ENCODE measurements at places on chromosomes 2 and 18.

- peak; percentile 96 for DNase-seq
Observed at GRCh38 chr18:80009661-80010550, 21.5 kb upstream of the TXNL4A start.

DNA sequence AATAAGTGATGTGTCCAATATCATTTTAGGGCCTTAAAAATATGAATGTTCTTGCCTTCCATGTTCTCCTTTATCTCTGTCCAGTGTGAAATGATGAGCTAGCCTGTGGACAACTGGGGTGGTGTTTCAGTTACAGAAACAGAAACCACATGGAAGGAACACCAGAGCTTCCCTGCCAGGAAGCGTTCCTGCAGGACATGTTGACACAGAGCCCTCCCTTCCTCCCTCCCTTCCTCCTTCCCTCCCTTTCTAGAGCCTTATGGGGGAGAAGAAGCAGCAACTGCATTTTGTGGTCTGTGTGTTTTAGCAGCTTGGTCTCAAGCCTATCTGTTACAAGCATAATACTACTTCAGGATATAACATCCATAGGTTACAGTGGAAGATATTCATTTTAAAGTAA, 539.7 kb upstream of the NETO1 start:
- peak; percentile 6 for DNase-seq

DNA sequence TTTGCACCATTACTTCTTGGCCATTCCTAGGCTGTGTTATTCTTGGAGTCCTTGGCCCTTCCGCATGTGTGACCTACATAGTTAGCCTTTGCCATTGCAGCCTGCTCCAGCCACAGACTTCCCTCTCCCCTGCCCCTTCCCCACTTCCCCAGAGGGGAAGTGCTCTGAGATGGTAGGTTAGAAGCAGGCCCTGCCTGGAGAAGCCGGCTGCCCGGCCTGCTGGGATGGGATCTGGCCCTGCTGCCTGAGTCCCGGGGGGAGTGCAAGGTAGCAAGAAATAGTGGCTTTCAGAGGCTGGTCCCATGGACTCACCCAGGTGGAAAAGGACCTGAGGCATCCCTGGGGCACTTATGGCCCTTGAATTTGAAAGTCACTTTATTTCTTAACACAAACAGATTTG, 28.4 kb upstream of the OTOF start:
- no peak for DNase-seq

DNA sequence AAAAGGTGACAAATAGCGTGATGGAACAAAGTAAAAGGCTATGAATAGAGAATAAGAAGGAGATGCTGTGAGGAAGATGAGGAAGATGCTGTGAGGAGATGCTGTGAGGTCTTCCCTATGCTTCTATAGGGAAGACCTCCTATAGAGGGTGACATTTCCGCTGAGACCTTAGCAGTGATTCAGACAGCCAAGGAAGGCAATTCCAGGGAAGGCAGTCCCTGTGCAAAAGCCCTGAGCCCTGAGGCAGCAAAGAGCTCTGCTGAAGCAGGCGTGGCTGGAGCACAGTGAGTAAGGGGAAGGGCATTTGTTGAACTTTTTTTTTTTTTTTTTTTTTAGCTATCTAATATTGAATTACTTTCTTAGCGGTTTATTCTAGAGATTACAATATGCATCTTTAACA, 142.7 kb upstream of the FOSL2 start:
- DNase-seq: peak; percentile 78

GRCh38 chr2:149145314-149146295, 107.1 kb downstream of the LYPD6B start:
- DNase-seq: no peak

GRCh38 chr2:15337996-15338666, 223.0 kb downstream of the NBAS start:
- peak; percentile 45 for DNase-seq

- peak; percentile 61 for DNase-seq
Observed at GRCh38 chr2:44582363-44583008, 220.7 kb downstream of the CAMKMT start.

DNA sequence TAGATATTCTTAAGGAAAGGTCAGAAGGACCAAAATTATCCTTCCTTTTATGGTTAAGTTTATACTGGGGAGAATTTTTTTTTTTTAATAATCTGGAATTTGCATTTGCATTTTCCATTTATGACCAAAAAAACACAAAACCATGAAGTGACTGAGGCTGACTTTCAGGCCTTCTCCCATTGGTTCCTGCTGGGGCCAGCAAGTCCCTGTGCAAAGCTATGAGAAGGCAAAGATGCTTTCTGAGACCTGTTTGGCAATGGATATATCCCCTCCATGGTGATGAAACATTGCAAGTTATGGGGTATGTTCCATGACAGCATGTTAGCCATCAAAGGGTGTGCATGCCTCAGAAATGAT, 60.8 kb downstream of the KIAA2012 start:
- DNase-seq: no peak

DNA sequence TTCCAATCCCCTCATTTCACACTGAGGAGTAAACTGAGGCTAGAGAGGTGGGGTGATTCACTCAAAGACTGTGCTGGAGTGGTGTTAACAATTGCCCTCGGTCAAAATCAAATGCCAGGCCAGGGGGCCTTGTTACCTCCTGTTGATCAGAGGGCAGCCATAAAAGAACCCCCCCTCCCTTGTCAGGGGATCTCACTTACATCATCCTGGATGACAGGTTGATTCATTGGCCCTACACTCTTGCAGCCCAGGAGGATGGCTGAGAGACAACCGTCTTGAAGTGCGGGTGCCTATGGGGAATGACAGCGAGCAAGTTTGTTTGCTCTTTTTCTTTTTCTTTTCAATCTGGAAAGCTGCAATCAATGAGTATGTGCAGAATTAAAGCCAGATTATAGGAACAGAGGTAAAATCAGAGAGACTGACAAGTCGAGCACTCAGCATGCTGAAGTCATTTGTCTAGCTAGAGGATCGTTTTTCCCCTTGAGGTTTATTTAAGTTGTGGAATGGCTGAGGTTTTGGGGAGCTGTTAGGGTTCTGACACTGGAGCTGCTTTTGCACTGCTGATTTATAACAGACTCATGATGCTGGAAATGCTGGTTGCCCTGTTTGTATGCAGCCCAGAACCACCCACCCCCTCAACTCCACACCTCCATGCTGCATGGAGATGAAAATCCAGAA, 26.4 kb upstream of the NRP2 start:
- DNase-seq: no peak

- DNase-seq: peak; percentile 28
Observed at GRCh38 chr2:143513081-143513480, 383.9 kb downstream of the ARHGAP15 start.

GRCh38 chr18:23134780-23135549, at the start of gene CABLES1:
CABLES1 (plus strand) TSS chr18:23135485; CDS start chr18:23135763, 278 bp downstream.
- DNase-seq: peak; percentile 75

GRCh38 chr2:74415762-74416395, 5.5 kb downstream of the C2orf81 start:
- DNase-seq: no peak

GRCh38 chr2:164887434-164888144, 46.0 kb upstream of the COBLL1 start:
- DNase-seq: no peak

DNA sequence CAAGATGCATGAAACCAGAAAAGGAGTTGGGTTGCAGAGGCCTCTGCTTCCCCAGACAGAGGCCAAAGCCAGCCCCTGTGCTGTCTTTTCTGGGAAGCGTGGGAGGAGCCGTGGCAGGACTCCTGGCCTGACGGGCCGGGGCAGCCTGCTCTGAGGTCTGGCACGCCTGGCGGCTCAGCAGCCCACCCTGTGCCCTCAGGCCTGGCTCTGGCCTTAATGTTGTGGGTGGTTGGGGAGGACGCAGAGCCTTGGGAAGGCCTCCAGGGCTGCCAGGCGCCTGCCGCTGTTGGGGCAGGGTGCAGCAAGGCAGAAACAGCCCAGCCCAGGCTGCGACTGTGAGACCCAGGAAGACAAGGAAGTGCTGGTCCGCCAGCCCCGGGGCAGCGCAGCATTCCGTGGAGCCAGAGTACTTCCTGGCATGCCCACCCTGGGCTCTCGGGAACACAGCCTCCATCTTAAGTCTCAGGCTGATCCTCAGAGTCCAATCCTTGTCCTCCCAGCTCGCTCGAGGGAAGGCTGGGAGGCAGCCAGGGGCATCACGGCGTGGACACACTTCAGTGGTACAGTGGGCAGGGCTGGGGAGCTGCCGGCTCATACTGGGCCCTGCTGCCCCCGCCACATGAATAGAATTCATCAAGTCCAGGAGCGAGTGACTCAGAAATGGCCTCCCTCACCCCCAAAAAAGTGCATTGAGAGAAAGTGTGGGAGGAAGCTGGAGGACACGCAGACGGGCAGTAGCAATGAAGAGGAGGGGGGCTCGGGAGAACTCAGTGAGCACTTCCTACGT, 72.6 kb downstream of the EMX1 start:
- no peak for DNase-seq

- no peak for DNase-seq
Observed at GRCh38 chr2:135893374-135893794, 17.1 kb upstream of the MCM6 start.

GRCh38 chr18:53025247-53025646, 685.2 kb downstream of the DCC start:
- DNase-seq: no peak

DNA sequence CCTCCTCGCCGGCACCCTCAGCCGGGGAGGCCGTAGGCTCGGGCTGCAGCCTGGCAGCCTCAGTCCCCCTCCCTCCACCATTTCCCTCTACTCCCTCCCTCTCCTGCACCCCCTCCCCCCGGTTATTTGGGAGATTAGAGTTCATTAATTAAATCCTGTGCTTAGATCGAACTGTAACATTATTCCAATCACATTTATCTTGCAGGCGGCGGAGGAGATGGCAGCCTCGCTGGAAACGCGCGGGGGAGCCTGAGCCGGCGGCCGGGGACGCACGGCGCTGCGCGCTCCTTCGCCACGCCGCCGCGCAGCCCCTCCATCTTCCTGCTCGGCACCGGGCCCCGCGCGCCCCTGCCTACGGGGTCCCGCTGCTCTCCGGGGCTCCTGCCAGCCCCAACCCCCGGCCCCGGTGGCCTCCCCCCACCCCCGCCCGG, at the start of gene ST8SIA3:
TSS of gene ST8SIA3 (plus strand) at position 287 of the 431 bp plus-strand sequence. CDS start 290 bp downstream, outside the sequence.
- DNase-seq: no peak

DNA sequence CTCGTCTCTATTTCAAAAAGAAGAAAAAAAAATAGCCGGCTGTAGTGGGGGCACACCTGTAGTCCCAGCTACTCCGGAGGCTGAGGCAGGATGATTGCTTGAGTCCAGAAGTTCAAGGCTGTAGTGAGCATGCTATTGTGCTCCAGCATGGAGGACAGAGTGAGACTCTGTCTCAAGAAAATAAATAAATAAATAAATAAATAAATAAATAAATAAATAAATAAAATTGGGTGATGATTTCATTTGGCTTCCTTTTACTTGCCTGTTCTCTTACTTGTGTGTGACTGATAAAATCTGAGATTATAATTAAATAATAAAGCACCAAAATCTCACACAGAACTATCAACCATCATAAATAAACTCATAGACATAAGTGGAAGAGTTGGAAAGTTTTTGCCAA, 657.8 kb downstream of the NRXN1 start:
- DNase-seq: no peak

DNA sequence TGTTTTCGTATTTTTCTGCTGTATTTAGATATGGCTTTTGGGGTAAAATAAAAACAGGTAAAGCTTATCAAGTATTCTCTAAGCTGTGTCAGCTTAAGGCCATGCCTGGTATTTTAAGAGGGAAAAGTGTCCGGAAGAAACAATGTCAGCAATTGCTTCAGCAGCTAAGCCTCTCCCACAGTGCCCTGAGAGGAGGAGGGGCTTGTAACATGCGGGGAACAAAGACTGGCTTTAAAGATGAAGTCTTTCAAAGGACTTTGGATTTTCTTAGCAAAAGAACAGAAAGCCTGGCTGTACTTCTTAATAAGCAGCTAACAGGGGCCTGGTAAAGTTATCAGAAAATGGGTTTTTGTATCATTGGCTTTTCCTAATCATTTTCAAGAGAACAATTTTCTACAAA, 102.8 kb downstream of the PXDN start:
- DNase-seq: no peak

DNA sequence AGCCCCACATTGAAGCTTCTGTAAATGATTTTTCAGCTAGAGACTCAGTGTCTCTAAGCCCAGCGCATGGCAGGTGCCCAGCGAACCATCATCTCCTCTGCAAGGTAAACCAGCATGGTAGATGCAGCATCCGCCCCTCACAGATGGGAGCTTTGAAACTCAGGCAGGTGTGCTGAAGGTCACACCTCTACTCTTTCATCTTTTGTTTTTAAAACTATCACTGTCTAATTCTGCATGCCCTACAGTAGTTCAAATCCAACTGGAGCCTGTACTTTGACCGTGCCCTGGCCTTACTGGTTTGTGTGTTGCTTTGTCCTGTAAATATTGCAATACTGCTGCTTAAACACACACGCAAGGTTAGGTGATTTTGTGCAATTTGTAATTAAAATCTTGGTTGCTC, 831.1 kb downstream of the GALR1 start:
- DNase-seq: no peak

- peak; percentile 71 for DNase-seq
Observed at GRCh38 chr18:525036-525797, 24.7 kb upstream of the COLEC12 start.

DNA sequence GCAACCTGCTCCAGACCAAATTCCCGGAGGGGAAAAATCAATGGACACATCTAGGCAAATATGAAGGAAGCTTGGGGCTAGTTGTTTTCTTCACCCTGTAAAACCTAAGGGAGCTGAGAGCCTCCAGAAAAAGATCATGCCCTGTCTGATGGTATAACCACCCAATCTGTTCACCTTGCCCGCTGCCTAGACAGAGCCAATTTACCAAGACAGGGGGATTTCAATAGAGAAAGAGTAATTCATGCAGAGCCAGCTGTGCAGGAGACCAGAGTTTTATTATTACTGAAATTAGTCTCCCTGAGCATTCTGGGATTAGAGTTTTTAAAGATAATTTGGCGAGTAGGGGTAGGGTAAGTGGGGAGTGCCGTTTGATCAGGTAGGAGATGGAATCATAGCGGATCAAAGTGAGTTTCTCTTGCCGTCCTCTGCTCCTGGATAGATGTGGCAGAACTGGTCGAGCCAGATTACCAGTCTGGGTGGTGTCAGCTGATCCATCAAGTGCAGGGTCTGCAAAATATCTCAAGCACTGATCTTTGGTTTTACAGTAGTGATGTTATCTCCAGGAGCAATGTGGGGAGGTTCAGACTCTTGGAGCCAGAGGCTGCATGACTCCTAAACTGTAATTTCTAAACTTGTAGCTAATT, 35.1 kb upstream of the B4GALT6 start:
- no peak for DNase-seq

DNA sequence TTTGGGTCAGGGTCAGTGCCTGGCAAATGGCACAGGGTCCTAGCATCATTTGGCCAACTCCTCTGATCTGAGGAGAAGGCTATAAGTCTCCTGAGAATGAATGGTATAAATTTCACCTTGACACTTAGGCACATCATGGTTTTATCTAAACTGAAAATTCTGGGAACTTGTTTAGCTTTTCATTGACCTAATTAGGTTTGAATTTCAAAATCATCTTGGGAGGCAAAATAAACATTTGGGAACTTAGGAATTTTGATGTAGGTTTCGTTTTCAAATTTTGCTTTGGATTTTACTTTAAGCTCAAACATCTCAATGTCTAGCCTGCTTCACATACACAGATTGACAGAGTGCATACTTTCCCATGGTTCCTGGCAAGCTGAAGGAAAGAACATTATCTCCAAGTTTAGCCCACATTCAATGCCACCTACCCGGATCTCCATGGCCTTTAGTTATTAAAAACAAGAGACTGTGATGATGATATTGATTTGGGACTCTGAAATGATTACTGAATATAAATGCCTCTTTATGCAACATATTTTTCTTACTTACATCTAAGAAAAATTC, 44.5 kb downstream of the MYOM1 start:
- DNase-seq: no peak

GRCh38 chr2:84458551-84459017, 496 bp downstream of the SUCLG1 start:
- DNase-seq: no peak

Data from kidney tubule cell (primary cell).